Stimulated activated CD4-positive, alpha-beta T cell treated with anti-CD3 and anti-CD28 coated beads, Interleukin-1b, Interleukin-23, amount 100 ng/mL, for 24 hours (primary cell): ENCODE measurements at places on chromosomes 3 and 15.

DNA sequence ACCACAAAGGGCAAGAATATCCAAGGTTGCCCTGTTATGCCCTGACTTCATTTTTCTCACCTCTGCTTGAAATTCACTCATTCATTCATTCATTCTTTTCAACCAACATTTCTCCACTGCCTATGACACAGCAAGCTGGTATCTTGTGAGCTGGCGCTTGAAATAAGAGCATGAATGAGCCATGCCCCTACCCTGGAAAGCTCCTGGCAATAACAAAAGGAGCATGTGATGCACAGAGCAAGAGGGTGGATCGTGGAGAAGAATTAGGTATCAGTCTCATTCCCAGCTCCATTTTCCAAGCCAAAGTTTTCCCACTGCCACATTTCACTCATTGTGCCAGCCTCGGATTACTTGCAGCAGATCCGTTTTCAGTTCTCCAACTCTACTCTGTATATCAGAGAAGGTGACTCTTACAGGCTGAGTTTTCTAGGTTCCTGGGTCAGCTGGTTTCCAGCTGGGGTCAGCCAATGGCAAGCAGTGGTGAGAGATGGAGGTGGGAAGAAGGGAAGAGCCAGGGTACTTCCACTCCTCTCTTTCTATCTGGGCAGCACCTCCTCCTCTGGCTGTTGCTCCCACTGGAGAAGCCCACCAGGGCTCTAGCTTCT lies 144.8 kb downstream of the SUCLG2 start:
- DNase-seq = no peak

DNA sequence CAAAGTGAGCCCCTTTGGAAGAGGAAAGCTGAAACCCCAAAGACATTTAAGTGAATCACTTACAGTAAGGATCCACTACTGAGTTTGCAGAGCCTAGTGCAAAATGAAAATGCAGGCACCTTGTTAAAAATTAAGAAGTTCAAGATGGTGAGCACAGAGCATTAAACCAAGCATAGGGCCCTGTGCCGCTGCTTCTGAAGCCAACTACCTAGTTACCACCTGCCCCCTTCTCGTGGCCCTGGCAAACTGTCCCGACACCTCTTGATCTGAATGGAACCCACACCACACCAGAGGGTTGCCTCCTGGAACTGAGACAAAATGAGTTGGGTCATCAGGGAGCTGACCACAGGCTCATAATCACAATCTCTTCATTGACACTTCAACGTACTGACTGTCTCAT lies 25.6 kb downstream of the LRRC2 start:
- DNase-seq = no peak

- no peak for DNase-seq
Measured at GRCh38 chr3:53068176-53068575, 22.3 kb upstream of the SFMBT1 start.

GRCh38 chr3:11634974-11635612 lies 8.6 kb downstream of the VGLL4 start:
- DNase-seq = no peak

GRCh38 chr15:51380999-51381806 lies 39.7 kb downstream of the GLDN start:
- DNase-seq = no peak

- no peak for DNase-seq
Measured at GRCh38 chr3:161740421-161740820, 243.8 kb downstream of the OTOL1 start.

- DNase-seq = no peak
Measured at GRCh38 chr3:138351916-138352550, 3.7 kb downstream of the MRAS start.

GRCh38 chr3:134312873-134313846 lies 61.1 kb downstream of the AMOTL2 start:
- no peak for DNase-seq

DNA sequence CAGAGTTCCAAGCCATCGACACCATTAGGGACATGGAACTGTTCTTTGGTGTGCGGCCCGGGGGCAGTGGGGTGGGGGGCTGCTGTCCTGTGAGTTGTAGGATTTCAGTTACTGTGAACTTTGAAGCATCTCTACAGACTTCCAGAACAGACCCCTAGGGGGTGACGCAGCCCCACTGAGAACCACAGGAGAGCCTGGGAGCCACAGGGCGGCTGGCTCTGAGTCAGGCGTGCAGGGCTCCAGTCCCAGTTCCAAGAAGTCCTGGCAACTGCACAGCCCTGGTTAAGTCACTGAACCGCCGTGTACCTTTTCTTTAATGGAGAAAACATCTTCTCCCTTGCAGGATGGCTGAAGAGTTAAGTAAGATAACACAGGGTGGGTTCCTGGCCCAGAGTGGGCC lies 23.5 kb upstream of the LRTM1 start:
- DNase-seq = no peak

DNA sequence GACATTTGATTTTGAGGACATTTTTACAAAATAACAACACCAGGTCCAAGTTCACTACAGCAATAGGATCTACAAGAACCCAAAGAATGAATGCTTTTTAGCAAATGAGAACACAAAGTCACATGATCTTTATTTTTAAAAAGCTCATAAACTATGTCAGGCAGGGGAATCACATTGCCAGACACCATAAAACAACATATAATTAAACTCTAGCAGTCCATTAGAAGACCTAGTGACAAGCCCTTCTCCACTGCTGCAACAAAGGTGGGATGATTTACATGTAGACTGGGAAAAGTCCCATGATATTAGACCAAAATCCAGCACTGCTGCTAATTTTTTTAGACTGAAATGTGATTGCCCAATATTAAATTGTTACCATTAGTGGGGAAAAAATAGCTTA lies 92.6 kb downstream of the FHIT start:
- DNase-seq = no peak

GRCh38 chr3:159128628-159129027 lies 326.8 kb downstream of the MFSD1 start:
- no peak for DNase-seq

DNA sequence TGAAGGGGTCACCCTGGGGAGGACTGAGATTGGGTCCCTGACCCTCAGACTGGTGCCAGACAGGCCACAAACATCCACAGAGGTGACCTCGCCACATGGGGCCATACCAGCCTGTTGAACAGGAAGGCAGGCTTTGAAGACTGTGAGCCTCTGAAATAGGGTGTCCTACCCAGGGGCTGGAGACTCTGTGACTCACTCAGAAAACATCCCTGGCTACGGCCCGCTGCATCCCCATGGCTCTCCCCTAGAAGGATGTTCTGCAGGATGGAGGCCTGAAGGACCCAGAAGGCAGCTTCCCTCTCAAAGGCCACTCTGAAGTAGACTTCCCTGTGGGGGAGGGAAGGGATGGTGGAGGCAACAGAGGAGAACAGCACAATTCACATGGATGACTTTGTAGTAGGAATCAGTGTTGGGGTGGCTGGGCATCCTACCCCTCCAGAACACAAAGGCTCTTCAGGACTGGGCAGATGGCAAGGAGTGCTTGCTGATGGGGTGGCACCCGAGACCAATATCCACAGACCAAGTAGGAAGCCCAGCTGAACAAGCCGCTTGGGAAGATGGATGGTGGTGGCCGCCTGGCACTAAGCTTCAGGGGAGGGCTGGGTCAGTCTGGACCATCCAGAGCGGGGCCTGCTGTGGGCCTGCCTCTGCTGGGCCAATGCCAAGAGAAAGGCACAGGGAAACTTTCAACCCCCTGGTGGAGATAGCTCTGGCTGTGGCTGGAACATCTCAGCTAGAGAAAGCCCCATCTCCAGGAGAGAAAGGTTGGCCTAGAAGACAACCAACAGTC lies 37.6 kb upstream of the DUSP7 start:
- DNase-seq = no peak

DNA sequence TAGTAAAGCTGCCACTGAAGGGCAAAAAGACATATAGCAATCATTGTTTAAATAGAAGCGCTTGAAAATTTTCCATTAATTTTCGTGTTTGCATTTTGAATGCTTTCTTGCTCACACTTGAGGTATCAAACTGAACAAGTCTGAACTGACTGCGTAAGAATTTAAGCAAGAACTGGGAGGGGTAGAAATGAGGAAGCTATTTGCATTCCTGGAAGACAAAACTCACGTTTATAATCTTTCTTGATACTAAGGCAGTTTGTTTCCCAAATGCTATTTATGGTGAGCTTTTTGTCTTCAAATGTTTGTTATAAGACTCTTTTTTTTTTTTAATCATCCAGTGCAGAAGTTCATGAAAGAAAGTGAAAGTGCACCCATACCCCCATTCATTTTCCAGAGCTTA lies 499.8 kb upstream of the TPRG1 start:
- DNase-seq = no peak

GRCh38 chr15:36415643-36416042 lies 163.8 kb upstream of the CDIN1 start:
- no peak for DNase-seq

GRCh38 chr3:58332575-58333188 lies at the start of gene PXK:
TSS of gene PXK (plus strand) at chr3:58332892. CDS start at chr3:58332989, 97 bp downstream.
- DNase-seq = peak; percentile 71

GRCh38 chr3:13171704-13172643 lies 98.7 kb upstream of the IQSEC1 start:
- no peak for DNase-seq

GRCh38 chr3:154310840-154311239 lies 13.4 kb downstream of the DHX36 start:
- DNase-seq = no peak

- DNase-seq = no peak
Measured at GRCh38 chr15:81115054-81115939, 18.8 kb upstream of the CFAP161 start.
